ENCODE measurements at places on chromosomes 7 and 10.

DNA sequence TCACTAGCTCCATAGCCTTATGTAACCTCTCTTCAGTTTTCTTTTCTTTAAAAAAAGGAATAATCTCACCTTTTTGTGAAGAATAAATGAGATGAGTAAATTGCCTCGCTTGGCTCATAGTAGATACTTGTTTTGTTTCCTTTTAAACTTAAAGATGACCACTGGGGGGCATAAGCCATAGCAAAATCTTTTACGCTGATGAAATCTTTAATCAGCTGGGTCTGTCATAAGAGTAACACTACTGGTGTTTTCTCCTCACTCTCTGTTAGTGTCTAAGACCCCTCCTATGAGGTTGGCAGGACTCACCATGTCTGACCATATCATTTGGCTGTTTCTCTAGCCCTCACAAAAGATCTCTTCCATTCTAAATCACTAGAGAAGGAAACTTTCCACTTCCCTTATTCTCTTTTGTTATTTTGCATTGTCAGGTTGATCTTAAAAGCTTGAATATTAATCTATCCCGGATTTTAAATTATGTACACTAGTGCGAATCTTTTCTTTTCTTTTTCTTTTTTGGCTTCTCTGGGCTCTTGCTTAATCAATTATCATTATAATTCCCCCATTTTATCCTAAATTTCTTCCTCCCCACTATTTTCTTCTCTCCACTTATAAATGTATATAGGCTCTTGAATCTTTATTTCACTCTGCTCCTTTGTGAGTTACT lies 12.5 kb downstream of the STAG3 start:
- DNase-seq: no peak

DNA sequence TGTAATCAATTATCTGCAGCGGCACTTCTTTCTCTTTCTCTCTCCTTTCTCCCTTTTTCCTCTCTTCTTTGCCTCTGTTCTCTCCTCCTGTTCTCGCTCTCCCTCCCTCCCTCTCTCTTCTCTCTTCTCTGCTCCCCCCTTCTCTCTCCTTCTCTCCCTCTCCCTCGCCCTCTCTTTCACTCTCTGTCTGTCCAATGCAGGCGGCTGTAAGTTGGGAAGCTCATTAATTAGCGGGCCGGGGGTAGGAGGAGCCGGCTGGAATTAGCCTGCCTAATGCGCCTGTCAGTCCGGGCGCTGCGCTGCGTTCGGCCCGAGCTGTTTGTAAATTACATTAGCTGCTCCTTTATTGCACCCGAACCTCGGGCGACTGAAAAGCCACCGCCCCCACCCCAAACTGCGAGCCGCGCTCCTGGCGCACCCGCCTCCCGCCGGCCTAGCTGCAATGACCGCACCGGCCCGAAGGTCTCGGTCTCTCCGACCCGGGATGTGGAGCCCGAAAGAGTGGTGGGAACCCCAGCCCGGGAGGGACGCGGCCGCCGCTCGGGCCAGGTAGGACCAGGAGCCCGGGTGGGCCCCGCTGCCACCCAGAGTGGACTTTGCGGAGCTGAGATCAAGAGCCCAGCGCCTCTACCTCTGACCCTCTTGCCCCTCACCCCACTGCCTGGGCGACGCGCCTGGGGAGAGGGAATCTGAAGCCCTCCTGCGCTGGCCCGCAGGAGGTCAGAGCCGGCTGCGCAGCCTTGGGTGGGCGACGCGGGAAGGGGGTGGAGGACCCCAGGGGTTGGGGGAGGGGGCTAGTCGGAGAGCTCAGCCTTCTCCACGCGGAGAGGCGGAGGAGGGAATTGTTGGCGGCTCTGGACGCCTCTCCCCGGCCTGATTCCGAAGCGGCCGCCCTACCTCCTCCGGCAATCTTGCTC lies at the start of gene LBX1:
TSS of gene LBX1 (minus strand) at position 198 of the 917 bp plus-strand sequence. CDS start 648 bp downstream, outside the sequence.
- no peak for DNase-seq

GRCh38 chr10:456486-456885 lies 233.0 kb downstream of the DIP2C start:
- DNase-seq: no peak

DNA sequence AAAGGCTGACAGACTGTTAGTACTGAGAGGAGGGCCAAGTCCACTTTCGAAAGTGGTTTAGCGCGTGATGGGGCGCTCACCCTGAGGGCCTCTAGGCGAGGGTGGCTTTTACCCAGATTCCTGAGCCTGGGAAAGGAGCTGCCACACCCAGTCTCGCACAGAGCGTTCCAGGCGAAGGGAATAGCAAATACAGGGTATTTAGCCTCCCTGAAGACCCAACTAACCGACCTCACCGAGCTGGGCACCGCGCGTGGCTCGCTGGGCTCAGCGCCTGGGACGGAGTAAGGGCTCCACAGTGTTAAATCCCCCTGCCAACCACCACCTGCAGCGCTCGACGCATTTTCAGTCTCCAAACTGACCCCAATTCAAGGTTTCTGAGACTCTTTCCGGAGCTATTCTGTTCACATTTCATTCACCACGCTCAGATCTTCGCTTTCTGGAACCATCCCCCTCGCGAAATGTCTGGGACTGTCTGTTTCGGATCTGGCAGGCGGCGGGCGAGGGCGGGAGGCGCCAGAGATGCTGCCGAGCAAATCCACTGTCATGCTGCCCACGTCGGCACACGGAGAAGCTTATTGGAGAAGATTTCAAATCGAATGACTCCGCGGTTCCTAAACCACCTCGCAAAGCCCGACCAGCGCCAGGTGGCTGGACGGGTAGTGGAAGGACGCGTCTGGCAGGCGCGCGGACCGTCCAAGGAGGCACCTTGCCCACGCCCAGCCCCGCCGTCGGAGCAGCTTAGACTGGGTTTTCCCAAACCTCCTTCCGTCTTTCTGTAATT lies 1.4 kb upstream of the OSBPL3 start:
- DNase-seq: peak; percentile 37

- DNase-seq: no peak
These were observed 6.7 kb upstream of the ELOVL3 start for GRCh38 chr10:102219370-102219769.

- no peak for DNase-seq
These were observed 32.0 kb upstream of the FERD3L start for GRCh38 chr7:19177269-19177668.

DNA sequence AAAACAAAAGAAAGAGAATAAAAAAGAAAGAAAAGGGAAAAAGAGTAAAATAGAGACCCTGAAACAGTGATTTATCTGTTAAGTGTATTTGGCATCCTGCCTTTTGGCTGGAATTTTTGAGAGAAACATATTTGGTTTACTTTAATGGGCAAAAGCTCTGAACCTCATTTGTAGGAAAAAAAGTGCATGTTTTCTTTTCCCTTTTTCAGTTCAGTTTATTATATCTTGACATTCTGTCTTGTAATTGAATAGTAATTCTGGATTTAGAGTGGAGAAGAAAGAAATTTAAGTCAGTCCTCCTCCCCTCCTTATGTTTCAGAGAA lies 69.5 kb downstream of the ARID5B start:
- DNase-seq: no peak

DNA sequence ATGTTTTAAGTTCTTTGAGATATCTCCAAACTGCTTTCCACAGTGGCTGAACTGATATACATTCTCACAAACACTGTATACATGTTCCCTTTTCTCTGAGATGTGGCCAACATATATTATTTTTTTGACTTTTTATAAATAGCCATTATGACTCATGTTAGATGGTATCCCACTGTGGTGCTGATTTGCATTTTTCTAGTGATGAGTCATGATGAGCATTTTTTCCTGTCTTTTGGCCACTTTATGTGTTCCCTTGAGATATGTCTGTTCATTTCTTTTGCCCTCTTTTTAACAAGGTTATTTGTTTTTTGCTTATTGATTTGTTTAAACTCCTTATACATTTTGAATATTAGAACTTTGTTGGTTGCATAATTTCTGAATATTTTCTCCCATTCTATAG lies 1055.1 kb downstream of the NXPH1 start:
- no peak for DNase-seq

- DNase-seq: no peak
These were observed 8.1 kb downstream of the MAP3K8 start for GRCh38 chr10:30442019-30442606.

DNA sequence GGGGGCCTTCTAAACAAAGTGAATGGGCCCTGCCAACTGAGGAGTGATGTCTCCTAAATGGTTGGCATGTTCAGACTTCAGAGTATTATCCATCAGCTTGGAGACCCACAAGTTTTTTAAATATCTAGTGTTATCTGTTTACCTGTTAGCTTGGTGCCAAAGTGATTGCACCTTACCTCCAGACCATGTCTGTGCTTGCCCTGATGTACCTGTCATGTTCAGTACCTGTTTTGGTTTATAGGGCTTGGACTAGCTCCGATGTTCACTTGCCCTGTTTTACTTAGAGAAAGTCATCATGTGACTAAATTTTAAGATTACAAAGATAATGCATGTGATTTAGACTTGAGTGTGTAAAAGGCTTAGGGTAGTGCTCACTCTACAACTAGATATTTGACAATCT lies 67.7 kb downstream of the CNNM2 start:
- DNase-seq: no peak

DNA sequence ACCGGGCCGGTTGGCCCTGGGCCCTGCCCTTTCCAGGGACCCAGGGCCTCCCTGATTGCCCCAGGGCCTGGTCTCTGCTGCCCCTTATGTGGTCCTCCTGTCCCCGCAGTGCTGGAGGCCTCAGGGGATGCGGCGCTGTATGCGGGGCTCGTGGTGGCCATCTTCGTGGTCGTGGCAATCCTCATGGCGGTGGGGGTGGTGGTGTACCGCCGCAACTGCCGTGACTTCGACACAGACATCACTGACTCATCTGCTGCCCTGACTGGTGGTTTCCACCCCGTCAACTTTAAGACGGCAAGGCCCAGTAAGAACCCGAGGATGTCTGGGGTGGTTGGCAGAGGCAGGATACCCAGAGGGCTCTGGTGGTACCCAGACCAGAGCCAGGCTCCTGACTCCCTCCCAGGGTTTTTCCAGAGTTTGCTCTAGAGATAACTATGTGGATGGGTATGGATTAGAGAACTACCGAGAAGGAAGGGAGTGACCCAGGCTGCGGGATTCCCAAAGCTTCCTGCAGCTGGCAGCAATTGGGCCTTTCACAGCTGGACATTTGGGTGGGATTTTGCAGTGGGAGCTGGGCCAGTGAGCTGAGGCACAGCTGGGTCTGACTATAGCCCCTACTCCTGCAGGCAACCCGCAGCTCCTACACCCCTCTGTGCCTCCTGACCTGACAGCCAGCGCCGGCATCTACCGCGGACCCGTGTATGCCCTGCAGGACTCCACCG lies 28.1 kb upstream of the SLC29A3 start:
- no peak for DNase-seq

DNA sequence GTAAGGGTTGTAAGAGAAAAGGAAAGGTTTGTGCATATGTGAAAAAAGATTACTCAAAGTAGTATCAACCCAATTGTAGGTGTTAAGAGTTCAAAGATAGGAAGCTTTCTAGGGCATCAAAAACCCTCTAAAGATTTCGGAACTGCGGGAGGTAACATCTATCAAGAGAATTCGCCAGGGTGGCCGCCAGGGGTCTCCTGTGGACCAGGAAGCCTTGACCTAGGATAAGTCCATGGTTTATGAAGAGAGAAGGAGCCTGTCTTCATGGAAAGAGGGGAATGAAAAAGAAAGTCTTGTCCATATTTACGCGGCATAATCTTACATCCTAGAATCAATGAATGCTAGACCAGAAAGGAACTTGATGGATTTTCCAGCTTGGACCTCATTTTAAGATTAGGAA lies 140.7 kb upstream of the CALCR start:
- no peak for DNase-seq

DNA sequence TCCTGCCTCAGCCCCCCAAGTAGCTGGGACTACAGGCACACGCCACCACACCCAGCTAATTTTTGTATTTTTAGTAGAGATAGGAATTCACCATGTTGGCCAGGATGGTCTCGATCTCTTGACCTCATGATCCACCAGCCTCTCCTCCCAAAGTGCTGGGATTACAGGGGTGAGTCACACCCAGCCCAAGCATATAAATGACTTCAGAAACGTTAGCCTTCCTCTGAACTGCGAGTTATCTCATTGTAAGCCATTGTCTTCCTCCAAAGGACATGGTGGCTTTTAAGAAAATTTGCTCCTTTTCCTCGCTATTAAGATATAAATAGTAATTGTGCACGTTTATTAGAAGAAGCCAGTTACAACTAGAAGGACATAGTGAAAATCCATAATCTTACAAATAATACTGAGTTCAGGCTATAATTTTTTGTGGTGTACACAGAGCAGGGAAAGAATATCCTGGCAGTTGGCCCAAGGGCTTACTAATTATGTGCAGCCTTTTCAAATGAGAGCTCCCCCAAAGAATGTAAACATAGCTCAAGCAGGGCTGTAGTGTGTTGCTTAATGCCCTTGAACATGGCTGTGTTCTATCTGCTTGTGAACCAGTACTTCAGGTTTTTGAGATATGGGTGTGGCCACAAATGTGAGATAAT lies 495.8 kb downstream of the PARD3 start:
- no peak for DNase-seq

- no peak for DNase-seq
These were observed 61.7 kb downstream of the AUTS2 start for GRCh38 chr7:69659983-69660382.

GRCh38 chr7:105399043-105399725 lies 10.5 kb upstream of the SRPK2 start:
- no peak for DNase-seq

DNA sequence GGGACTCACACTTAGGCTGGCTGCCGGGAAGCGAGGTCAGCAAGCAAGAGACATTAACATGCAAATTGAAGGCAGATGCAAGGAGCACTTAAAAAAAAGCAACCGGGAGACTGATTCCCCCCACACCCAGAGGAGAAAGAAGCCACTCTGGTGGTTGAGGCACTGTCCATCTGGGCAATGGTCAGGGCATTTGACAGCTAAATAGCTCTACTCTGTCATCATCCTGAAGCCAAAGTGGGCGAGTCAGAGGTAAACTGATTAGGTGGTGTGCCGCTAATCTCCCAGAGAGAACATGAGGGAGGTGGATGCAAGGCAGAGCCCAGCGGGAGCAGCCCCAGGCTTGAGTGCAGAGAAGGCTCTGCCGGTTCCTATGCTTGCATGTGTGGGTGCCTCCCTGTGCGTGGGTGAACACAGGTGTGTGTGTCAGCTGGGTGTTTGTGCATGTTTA lies 100.6 kb downstream of the PLXNA4 start:
- DNase-seq: no peak

GRCh38 chr7:1193593-1194424 lies 33.8 kb upstream of the ZFAND2A start:
- no peak for DNase-seq

DNA sequence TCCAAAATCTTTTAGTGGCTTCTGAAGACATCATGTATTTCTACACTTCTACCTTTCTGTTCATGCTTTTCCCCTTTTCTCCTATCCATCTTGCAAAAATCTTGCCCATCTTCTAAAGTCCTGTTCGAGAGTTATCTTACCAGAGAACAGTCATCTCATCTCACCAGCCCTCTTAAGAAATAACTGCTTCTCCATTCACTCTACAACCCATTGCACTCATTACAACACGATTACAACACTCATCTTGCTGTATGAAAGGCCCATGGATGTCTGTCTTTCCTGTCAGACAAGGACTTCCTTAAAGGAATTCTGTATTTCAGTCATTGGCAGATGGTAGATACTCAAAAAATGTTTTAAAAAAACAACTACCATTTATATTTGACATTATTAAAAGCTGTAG lies 30.8 kb downstream of the ZNF438 start:
- no peak for DNase-seq

- DNase-seq: no peak
These were observed 84.8 kb downstream of the TRIL start for GRCh38 chr7:28873365-28873764.

GRCh38 chr10:22463255-22463654 lies 118.0 kb downstream of the SPAG6 start:
- DNase-seq: no peak

Data from effector CD4-positive, alpha-beta T cell (primary cell).